Caco-2 (cell line): ENCODE measurements at places on chromosomes 1 and 21.

DNA sequence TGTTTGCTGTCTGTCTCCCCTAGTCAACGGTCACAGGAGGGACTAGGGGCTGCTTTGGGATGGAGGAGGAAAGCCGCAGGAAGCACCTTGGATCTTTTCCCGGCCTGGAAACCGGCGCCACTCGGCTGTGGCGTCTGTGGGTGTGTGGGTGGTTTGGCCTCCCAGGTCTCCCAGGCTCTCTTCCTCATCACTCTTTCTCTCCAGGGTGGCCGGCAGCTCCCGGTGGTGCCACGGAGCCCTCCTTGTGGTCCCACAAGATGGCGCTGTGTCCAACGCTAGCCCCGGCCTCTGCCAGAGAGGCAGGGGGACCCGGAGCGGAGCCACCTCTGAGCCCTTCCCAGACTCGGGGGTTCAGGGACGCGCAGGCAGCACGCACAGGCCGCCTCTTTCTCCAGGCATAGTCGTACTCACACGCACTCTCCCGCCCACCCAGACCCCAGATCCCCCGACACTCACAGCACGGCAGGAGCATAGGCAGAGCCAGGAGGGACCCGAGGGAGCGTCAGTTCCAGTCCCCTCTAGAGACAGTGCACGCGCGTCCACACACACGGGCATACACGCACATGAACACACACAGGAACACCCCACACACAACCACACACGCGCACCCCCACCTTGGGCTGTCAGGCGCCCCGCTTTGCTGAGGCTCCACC is 31.2 kb downstream of the CDCP2 start:
- DNase-seq, result peak; percentile 77
- H3K27ac ChIP-seq, result no peak overlapping the region
- no peak overlapping the region for H3K4me3 ChIP-seq

DNA sequence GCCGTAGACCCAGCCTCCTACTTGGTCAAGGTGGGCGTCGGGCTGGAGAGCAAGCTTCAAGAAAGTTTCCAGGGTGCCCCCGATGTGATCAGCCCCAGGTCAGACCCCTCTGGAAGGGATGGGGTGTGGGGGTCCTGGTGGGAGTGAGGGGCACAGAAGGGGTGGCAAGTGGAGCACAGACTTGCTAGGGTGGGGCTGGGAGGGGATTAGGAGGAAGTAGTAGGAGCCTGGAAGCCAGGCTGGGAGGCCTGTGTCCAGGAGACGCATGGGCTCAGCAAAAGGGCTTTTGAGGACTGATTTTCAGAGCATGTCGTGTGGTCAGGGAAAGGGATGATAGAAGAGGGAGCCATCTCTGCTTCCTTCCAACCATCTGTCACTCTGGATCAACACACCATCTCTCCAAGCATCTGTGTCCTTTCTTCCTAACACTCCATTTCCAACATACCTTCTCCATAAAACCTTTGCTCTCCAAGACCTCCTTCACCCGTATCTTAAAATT is 8.5 kb downstream of the TRIM46 start:
- no peaks in the 10 kb centered on the region for H3K36me3 ChIP-seq
- H3K4me3 ChIP-seq, result no peak overlapping the region
- H3K4me1 ChIP-seq, result peaks cover 21% of the 10 kb centered on the region
- no peaks in the 10 kb centered on the region for H3K27me3 ChIP-seq

DNA sequence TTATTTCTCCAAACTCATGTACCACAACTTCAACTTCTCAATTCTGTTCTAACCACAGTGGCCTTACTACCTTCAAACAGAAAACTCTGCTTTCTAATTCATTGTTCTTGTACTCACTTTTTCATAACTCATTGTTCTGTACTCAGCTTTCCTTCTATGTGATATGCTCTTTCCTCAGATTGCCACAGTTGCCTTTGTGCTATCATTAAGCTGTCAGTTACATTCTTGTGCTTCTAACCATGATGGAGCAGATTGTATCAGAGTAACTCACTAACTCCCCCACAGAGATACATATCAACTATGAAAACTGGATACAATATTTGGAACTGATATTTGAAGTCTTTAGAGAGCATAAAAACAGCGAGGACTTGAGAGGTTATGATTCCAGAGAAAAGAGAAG is 1213.7 kb downstream of the KCNT2 start:
- H3K4me1 ChIP-seq, result no peaks in the 10 kb centered on the region
- DNase-seq, result no peak
- H3K4me3 ChIP-seq, result no peak overlapping the region

GRCh38 chr1:156230473-156230837 is 11.5 kb upstream of the BGLAP start:
- peak overlapping the region; percentile 54 for H3K27ac ChIP-seq
- peaks cover 19% of the 10 kb centered on the region for H3K4me1 ChIP-seq
- no peaks in the 10 kb centered on the region; the same call in none of the 2 replicates for H3K36me3 ChIP-seq
- DNase-seq, result no peak
- no peak overlapping the region for H3K4me3 ChIP-seq

GRCh38 chr1:58436615-58437297 is 109.8 kb downstream of the OMA1 start:
- no peaks in the 10 kb centered on the region for H3K36me3 ChIP-seq
- no peak for DNase-seq
- H3K4me3 ChIP-seq, result no peak overlapping the region
- no peaks in the 10 kb centered on the region for H3K27me3 ChIP-seq
- no peak overlapping the region for H3K27ac ChIP-seq

GRCh38 chr1:207822124-207822601 is 70.3 kb downstream of the CD46 start:
- H3K27me3 ChIP-seq, result no peaks in the 10 kb centered on the region
- H3K4me3 ChIP-seq, result no peak overlapping the region
- no peak for DNase-seq

DNA sequence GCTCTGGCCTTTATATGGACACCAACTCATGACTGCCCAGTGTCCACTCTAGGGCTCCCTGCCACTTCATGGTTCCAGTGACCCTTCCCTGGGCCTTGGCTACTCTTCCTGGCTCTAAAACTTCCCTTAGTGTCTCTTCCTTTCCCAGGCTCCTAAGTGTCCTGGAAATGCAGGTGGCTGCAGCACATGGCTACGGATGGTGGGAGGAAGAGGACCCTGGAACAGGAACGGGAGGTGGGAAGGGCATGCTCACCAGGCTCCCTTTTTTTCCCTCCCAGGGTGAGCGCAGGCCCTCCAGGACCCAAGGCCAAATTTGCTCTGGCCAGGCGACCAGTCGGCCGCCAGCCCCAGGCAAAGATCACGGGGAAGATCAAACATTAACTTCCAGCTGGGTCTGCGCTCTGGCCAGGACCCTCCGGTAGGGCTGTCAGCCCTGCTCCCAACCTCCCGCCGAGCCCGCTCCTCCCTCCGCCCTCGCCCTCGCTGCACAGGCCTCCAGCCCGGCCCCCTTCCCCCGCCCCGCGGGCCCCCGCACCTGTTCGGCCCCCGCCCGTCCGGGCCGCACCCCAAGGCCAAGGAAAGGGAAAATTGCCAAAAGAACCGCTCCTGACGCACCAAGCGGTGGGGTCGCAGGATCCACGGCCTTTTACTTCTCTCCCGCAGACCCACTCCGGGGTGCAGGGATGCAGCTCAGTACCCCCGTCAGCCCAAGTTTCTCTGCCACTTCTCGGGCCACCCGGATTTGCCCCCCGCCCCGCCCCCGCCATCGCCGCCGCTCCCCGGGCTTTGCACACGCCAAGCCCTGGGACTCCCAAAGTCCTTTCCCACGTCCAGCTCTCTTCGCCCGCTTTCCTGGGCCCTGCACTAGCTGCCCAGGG is 894 bp downstream of the TCEA3 start:
- peaks cover 7% of the 10 kb centered on the region for H3K4me1 ChIP-seq
- no peaks in the 10 kb centered on the region for H3K36me3 ChIP-seq
- H3K27me3 ChIP-seq, result no peaks in the 10 kb centered on the region
- peak; percentile 75 for DNase-seq
- peak overlapping the region; percentile 47 for H3K4me3 ChIP-seq

DNA sequence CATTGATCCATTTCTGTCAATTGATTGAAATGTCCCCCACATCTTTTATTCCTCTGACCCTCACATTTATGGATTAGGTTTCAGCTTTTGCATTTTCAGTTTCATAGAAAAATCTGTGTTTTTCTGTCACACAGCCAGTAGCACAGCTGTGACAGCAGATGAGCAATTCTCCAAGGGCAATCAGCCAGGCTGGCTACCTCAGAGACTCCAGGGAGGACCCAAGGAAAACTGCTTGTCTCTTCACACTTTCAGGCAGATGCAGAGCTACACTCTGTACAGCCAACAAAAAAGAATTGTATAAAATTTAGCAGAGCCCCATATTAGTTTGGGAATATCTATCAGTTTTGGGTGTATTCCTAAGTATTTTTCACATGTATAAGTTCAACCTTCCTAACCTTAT is 257.2 kb downstream of the LRRC7 start:
- H3K4me3 ChIP-seq, result no peak overlapping the region
- DNase-seq, result no peak
- H3K27me3 ChIP-seq, result no peaks in the 10 kb centered on the region
- no peaks in the 10 kb centered on the region for H3K4me1 ChIP-seq
- no peaks in the 10 kb centered on the region for H3K36me3 ChIP-seq

DNA sequence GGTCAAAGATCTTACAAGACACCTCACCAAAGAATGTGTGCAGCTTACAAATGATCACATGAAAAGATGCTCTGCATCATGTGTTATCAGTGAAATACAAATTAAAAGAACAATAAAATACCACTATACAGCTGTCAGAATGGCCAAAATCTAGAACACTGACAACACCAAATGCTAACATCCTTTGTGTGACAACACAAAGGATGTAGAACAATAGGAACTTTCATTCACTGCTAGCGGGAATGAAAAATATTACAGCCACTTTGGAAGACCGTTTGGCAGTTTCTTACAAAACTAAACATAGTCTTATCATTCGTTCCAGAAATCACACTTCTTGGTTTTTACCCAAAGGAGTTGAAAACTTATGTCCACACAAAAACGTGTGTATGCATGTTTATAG is 20.6 kb upstream of the SELP start:
- no peak for DNase-seq
- no peak overlapping the region for H3K4me3 ChIP-seq
- H3K27me3 ChIP-seq, result no peaks in the 10 kb centered on the region
- no peak overlapping the region for H3K27ac ChIP-seq
- no peaks in the 10 kb centered on the region for H3K36me3 ChIP-seq
